ENCODE measurements at places on chromosomes 4 and X. TPM values are rescaled to one million over a fixed set of nuclear protein-coding genes. Genes with fewer than 3 reads are reported as not detected.
A peak's percentile ranks its signal among the peaks of the same experiment; 100 is the strongest.

GRCh38 chr4:52984462-52984881 lies 122.4 kb downstream of the RASL11B start:
- ATAC-seq: peak; percentile 66

RAB9B gene
- 0.16 TPM for total RNA-seq

MAGEC1 gene
- not detected for total RNA-seq

- no peak for ATAC-seq
These were observed 257.5 kb upstream of the SLC7A11 start for GRCh38 chr4:138499627-138500026.

- ATAC-seq: no peak
These were observed 1679.2 kb upstream of the TENM3 start for GRCh38 chr4:180564026-180564425.

GRCh38 chrX:130109429-130110378 lies 593 bp downstream of the ELF4 start:
- no peak for ATAC-seq

HEPH gene
- total RNA-seq: 2.9 TPM

ADAM29 gene
- total RNA-seq: not detected

DNA sequence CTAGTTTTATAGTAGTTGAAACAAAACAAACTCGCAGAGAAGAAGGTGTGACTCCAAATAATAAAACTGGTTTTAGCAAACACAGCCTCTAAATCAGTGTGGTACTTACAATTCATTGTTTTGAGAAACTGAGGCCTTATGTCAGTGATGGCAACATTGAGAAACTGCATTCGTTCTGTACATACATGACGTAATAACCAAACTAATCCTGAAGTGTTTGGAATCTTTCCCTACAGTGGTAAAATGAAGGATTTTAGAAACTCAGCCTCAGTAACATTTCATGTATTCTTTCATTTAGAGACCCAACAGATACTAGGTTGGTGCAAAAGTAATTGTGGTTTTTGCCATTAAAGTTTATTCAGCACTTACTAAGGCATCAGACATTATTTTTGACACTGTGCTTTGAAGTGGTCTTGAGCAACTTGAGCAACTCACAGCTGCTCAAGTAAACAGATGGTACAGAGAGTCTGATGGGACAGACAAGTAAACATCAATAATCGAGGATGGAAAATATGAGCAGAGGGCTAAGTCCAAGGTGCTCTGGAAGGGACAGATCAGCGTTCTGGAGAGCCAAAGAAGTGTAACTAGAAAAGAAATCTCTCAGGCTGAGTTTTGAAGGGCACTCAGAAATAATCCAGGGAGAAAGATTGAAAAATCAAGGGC lies 390.8 kb upstream of the BOD1L1 start:
- ATAC-seq: no peak

DNA sequence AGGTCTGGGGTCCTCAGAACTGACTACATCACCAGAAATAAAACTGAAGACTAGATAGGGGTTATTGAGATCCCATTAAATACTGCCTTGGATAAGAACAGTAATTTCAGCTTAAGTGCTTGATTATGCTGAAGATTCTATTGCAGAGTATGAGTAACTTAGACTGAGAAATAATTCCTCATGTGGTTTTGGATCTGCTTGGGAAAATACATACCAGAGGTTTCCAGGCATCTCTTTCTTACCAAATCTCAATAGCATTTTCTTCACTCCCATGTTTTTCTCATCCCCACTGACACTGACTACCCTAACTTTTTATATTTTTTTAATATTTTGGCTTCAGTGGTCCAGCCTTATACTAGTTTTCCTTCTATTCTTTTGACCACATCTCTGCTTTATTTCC lies 92.0 kb upstream of the TEX13D start:
- no peak for ATAC-seq

DNA sequence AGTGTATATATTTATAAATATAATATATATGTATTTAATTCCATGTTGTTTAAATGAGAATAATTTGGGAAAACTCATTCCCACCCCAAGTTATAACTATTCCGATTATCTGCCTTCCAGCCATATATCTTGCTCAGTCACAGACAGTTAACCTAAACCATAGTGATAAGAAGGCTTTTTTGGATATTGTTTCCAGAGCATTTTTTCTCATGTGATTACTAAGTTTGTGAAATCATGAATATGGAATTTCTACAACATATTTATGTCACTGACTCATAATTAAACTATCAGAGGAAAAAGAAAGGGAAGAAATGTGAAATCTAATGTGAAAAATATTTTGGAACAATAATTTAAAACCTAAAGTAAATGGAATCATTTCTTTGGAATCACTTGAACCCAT lies 1163.5 kb upstream of the PABPC4L start:
- ATAC-seq: no peak

GRCh38 chr4:4947721-4948120 lies 71.5 kb downstream of the CYTL1 start:
- ATAC-seq: no peak

UGT2B11 gene
- not detected for total RNA-seq

GRCh38 chr4:8940792-8941491 lies 69.3 kb upstream of the HMX1 start:
- ATAC-seq: no peak

XKRX gene
- 3.7 TPM for total RNA-seq

DNA sequence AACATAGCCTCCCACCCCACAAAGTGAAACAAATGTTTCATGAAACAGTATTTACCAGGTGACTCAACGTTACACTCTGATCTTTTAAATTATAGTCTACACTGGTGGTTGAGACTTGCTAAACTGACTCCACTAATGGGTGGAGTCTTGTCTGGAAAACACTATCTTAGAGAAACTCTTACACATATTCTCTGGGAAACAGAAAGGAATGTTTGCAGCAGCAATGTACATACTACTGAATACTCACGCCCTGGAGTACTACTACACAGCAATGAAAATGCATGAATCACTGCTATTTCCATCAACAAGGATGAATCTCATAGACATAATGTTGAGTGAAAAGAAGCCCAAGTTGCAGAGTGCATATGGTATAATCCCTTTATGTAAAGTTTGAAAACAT lies 208.5 kb upstream of the IGFBP7 start:
- ATAC-seq: no peak

GRCh38 chr4:62015043-62015739 lies 815.1 kb downstream of the ADGRL3 start:
- no peak for ATAC-seq
